ENCODE measurements at places on chromosomes 7 and 10.

- DNase-seq: no peak
Observed at GRCh38 chr10:127300868-127301321, 104.5 kb upstream of the INSYN2A start.

DNA sequence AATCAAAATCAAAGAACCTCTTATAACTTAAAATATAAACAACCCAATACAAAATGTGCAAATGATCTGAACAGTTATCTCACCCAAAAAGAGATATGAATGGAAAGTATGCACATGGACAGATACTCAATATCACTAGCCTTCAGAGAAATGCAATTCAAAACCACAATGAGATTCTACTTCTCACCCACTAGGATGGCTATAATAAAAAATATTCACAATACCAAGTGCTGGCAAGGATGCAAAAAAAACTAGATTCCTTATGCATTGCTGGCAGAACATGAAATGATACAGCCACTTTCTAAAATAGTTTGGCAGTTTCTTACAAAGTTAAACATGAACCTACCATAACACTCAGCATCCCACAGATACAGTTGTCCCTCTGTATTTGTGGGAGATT lies 130.1 kb upstream of the LRRN3 start:
- DNase-seq: no peak

DNA sequence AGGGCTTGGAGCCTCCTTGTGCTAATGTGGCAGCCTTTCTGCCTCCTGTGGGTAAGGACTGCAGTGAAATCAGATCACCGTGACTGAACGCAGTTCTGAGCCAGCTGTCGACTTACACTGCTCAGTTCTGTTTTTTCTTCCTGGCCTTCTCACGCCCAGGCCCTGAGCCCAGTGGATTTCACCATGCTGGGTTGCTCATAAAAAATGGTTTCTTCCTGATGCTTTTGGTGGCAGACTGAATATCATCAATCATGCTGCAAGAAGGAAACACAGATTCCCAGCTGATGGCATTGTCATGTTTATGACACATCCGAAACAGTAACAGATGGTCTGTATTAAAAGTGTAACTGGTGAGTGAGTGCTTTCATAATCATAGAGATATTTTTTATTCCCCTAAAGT lies 389.6 kb downstream of the GALNT17 start:
- no peak for DNase-seq

- DNase-seq: no peak
Observed at GRCh38 chr7:30877015-30877769, 34.5 kb upstream of the AQP1 start.

All from stimulated activated CD8-positive, alpha-beta memory T cell treated with anti-CD3 and anti-CD28 coated beads, Interleukin-7, amount 100 ng/mL, for 1 hour (primary cell).